ENCODE measurements at places on chromosomes 5 and 9. TPM values are rescaled to one million over a fixed set of nuclear protein-coding genes. Genes with fewer than 3 reads are reported as not detected.

Gene TNC
- not detected for polyA plus RNA-seq

Gene HSD17B4
- 78.2 TPM for polyA plus RNA-seq

Gene ZDHHC11B
- polyA plus RNA-seq = not detected

Gene TRIM36
- polyA plus RNA-seq = 1.7 TPM

Gene ARL14EPL
- polyA plus RNA-seq = 0.11 TPM

Gene SPINK5
- polyA plus RNA-seq = not detected

Gene ALDOB
- polyA plus RNA-seq = not detected

Gene MELK
- polyA plus RNA-seq = not detected

Gene ABLIM3
- 0.22 TPM for polyA plus RNA-seq

Gene FOXD4
- not detected for polyA plus RNA-seq

Gene SOHLH1
- not detected for polyA plus RNA-seq

Gene MEIKIN
- polyA plus RNA-seq = 1.6 TPM

Gene PPP3R2
- not detected for polyA plus RNA-seq

Gene PCDHGA3
- polyA plus RNA-seq = not detected

Gene CIZ1
- polyA plus RNA-seq = 5.9 TPM

Gene CDO1
- polyA plus RNA-seq = not detected

Gene CLIC3
- 0.29 TPM for polyA plus RNA-seq

Gene ANKRD31
- not detected for polyA plus RNA-seq

Gene MAST4
- 0.24 TPM for polyA plus RNA-seq

Gene SPOCK1
- 2.1 TPM for polyA plus RNA-seq

Gene STING1
- polyA plus RNA-seq = 83.7 TPM

Gene RASGRF2
- polyA plus RNA-seq = not detected

Gene DMRT3
- not detected for polyA plus RNA-seq

Gene DEPDC1B
- polyA plus RNA-seq = 0.14 TPM

Gene CFAP77
- not detected for polyA plus RNA-seq

Gene SPATA31E1
- polyA plus RNA-seq = not detected

Gene NR5A1
- not detected for polyA plus RNA-seq

Gene CTXN3
- polyA plus RNA-seq = not detected

Gene TEK
- polyA plus RNA-seq = not detected

Gene MRRF
- 16.8 TPM for polyA plus RNA-seq

Gene FAM153A
- polyA plus RNA-seq = not detected

Gene GLDC
- polyA plus RNA-seq = not detected

Gene AFAP1L1
- not detected for polyA plus RNA-seq

Gene PCDHGB2
- polyA plus RNA-seq = not detected

Gene SH3PXD2B
- polyA plus RNA-seq = 0.31 TPM

Gene ATP10B
- not detected for polyA plus RNA-seq

Gene ACOT12
- not detected for polyA plus RNA-seq

Gene IL4
- not detected for polyA plus RNA-seq

Gene NEURL1B
- polyA plus RNA-seq = 0.19 TPM

Gene SLCO6A1
- polyA plus RNA-seq = not detected

Gene TEX48
- polyA plus RNA-seq = not detected

Gene ORM2
- polyA plus RNA-seq = 0.33 TPM
